ENCODE measurements at places on chromosomes 11 and 22.

DNA sequence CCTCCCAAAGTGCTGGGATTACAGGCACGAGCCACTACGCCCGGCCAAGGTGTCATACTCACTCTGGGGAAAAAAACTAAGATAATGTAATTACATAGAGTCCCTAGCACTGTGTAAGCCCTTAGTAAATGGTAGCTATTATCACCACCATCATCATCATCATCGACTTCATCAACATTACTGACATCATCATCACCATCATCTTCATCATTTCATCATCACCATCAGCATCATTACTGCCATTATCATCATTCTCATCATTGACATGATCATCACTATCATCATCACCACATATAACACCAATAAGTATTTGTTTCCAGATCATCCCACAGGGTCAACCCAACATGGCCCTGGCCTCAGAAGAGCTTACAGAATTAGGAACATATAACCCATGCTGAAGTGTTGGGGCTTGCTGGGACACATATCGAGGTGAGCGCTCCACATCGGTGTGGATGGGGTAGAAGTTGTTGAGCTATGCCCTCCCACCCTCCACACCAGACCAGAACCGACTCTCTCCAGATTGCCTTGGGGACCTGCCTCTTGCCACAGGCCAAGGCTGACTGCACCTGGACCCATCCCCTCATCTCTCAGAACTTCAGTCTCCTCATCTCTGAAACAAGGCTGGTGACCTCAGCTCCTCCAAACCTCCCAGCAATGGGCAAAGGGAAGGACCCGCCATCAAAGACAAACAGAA, 14.7 kb upstream of the CD5 start:
- no peak for DNase-seq

DNA sequence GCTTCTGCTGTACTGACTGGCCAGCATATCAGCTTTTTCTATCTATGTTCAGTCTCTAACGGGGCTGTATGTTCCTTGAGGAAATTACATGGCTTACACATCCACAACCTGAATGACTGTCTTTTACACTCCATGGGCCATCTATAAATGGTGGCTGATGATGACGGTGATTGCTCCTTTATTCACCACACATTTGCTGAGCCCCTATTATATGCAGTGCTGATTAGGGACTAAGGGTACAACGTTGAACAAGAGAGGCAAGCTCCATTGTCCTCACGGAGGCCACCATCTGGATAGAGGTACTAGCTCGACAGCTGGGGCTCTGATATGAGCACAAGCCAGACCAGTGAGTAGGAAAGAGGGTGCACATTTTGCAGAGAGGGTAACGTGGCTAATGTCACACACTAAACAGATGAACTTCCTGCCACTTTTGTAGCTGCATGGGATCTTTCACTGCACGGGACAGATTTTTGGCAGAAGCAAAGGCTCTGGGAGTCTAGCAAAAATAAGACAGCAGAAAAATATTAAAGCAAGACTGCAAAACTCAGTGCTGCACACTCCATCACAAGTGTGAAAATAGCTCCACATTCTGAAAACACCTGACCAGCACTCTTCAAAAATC, 30.6 kb downstream of the DRD2 start:
- no peak for DNase-seq

- no peak for DNase-seq
Observed at GRCh38 chr22:36081023-36081431, 52.4 kb upstream of the RBFOX2 start.

GRCh38 chr11:97814325-97814959, 1206.3 kb upstream of the CNTN5 start:
- no peak for DNase-seq

DNA sequence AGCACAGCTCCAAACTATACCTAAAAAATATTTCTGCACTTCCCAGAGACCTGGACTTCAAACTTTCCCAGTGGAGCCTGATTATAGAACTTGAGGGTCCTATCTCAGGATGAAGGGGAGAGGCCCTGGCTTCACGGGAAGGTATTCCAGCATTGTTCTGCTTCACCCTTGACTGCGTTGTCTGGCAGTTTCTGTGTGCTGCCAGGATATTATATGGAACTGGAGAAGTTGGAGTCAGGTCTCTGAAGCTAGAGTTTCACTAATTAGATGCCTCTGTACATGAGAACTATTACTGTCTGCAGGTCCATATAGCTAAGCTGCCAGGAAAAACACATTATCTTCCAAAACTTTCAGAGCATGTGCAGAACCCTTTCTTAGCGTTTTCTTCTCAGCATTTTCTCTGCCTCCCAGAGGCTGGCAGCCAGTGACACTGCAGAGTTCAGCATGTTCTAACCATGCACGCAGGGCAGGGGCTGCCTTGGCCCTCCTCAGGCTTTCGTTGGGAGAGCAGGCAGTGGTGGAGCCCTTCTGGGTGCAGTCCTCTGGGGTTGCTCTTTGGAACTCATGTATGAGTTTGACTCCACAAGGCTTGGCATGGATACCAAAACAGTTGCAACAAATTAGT, 99.3 kb downstream of the CWC15 start:
- no peak for DNase-seq

GRCh38 chr11:133239575-133239974, 292.7 kb downstream of the OPCML start:
- no peak for DNase-seq

DNA sequence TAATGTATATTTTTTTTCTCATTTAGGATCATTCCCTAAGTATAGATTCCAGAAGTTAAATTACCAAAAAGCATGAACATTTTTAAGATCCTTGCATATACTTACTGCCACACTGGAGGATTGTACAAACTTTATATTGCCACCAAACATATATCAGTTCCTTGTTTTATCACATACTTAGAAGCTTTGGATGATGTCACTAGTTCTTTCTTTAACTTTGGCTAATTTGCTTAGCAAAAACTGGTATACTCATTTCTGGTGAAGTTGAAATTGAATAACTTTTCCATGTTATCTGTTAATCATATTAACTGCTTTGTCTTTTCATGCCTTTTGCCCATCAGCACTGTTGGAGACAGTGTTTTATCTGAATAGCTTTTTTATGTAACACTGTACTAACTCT, 31.6 kb upstream of the PRDM10 start:
- no peak for DNase-seq
